Activated CD4-positive, alpha-beta T cell treated with anti-CD3 and anti-CD28 coated beads, Interleukin-2, amount 50 U/mL, for 24 hours (primary cell): ENCODE measurements at places on chromosomes 5 and 9.

DNA sequence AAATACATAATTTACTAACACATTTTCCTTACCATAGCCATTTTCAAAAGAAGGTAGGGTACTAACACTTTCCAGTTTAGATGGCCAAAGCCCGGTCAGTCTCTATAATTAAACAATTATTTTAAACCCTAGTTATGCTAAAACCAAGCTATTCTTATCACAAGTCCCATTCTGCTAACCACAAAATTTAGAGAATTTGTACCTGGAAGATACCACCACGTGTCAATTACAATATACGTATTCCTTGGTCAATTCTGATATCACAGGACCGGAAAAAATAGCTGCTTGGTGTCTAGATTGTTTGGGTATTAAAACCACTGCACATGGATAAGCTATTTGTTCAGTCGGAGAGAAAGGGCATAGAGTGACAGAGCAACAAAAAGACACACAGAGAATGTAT lies 18.9 kb upstream of the SKP1 start:
- no peak for DNase-seq

GRCh38 chr5:144203750-144204596 lies 33.3 kb downstream of the KCTD16 start:
- DNase-seq: peak; percentile 31

DNA sequence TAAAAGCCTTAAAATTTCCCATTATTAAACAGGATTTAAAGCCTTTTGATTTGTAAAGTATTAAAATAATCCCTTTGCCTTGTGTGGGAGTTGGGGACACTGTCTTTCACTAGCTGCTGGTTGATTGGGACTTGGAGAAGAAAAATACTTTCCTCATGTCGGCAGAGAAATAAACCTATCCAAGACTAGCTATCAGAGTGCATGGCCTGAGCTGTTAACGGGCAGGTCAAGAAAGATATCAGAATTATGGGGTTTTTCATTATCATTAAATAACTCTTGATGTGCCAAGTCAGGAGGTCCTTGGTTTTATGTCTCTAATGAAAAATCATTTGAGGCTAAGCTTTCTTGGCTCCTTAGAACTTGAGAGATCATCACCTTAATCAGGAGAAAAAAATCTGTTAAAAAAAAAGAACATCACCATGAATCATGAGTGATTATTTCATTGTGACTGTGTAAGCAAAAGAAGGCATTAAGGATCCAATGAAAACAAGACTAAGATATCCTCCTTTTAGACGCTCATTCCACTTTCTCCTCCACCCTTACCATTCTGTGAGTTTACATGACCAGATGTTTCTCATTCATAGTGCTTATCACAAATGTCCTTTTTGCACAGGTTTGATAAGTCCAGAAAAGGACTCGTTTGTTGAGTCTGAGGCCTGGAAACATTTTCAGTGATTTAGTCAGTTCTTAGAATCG lies 140.4 kb upstream of the EGFLAM start:
- no peak for DNase-seq

DNA sequence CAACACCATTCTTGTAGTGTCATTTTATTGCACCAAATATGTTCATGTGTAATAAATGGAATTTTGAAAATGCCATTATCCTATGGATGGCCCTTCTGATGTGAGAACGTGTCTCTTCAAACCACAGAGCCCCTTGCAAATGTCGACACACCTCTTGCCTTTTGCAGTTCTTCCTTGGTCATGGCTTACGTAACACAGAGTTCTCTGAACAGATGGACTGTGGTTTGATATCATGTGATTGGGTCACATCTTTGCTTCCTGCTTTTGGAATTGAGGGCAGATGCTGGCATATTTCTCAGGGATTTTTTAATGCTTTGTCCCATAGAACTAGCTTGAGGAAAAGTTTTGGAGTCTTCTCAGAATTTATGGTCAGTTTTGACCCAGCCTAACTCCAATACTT lies 4.6 kb downstream of the TGFBR1 start:
- DNase-seq: no peak

DNA sequence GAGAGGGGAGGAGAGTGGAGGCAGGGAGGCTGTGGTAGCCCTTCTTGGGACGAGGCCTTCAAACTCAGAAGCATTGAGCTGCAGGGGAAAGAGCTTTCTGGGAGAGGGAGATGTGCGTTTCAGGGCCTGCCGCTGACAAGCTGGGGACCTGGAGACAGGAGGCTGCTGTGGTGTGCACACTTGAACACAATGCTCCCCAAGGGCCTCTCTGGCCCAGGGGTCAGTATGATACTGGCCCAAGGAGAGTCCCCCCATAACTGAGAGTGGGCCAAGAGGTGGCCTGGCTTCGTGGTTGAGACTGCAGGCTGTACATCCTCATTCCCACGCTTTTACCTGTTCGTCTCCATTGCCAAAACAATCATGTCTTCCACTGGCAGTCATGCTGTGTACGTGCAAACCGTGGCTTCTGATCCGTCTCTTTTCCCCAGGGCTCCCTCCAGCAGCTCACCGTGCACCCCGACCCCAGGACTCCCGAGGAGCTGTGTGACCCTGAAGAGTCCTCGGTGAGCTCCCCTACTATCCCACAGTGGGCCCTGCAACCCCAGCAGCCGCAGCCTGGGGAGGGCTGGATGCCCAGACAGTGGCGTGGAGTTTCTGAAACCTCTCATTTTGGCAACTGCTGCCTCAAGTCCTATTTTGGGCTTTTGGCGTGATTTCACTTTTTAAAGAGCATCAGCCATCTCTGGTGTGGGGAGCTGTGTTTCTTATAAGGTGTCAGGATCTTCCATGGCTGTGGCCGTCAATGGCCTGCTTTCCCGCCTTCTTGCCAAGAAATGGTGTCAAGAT lies 43.4 kb downstream of the COL15A1 start:
- DNase-seq: no peak

GRCh38 chr9:69431203-69431602 lies 106.2 kb downstream of the ENTREP1 start:
- DNase-seq: no peak

DNA sequence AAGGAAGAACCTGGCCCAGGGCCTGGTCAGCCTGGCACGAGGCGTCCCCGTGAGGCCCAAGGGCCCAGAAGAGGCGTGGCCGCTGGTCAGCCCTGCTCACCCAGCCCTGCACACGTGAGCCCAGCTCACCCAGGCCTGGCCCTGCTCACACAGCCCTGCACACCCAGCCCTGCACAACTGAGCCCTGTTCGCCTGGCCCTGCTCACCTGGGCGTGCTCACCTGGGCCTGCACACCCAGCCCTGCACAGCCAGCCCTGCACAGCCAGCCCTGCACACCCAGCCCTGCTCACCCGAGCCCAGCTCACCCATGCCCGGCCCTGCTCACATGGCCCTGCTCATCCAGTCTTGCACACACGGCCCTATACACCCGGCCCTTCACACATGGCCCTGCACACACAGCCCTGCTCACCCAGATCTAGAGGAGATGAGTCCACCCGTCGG lies 2.1 kb downstream of the ZDHHC11 start:
- no peak for DNase-seq

- no peak for DNase-seq
These were observed 517.8 kb downstream of the CCDC171 start for GRCh38 chr9:16070455-16071145.

DNA sequence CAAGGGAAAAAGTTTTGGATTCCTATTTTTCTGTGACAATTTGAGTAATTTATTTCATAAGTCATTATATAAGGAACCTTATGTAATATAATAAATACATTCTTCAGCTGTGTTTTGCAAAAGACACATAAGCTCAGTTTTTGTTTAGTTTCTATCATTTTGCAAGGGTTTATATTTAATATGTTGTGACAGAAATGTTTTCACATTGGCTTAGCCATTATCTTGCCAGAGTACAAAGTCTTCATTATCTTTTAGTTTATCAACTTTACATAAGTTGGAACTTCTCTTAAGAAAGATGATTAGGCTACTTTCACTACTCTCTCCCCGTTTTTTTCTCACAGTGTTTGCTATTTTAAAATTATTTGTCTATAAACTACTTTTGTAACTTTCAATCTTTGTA lies 54.8 kb downstream of the ERCC6L2 start:
- DNase-seq: no peak

GRCh38 chr5:138212828-138213160 lies 329 bp downstream of the CDC23 start:
- no peak for DNase-seq

DNA sequence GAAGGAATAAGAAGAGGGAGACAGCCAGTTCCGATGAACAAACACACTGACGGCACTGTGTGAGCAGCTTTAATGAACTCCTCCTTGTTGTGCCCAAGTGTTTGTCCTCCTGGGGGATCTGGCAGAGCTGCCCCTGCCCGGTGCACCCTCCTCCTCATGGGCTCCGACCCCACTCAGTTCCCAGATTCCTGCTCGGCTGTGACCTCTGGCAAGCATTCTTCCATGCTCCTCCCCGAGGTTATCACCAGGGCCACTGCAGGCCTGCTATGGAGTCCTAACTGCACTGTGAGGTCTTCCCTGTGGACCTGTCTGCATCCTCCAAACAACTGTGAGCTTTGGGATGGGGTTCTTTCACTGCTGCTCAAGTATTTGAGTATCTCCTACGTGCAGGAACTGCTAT lies 142.2 kb downstream of the DCP2 start:
- no peak for DNase-seq

DNA sequence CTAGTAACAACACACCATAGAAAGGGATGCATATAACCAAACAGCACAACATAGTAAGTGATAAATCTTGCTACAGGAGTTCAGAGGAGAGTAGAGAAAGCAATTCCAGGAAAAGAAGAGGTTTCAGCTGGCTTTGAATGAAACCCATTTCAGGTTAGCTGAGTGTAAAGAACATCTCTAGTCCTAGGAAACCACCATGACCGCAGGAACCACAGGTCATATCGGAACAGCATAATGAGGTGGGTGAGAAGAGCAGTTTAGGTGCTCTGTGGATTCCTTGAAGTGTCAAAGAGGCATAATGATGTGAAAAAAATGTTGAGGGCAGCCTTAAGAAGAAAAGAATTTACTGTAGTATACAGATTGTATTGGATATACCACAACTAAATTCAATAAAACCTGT lies 507.5 kb downstream of the MTRR start:
- no peak for DNase-seq

DNA sequence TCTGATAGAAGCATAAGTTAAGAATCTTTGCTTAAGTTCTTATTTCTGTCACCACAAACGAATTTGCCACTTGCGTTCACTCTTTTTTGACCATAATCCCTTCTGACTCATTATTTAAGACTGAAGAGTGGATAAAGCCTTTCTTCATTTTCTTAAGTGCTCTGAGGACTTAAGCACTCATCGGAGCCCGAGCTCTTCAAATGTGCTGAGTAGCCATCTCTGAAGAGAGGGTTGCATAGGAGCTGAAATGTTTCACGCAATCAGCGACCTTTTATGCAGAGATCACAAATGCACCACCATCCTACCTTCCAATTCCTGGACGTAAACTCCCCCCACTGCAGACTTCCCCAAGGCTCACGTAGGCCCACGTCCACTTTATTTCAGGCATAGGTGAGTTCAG lies 699.2 kb downstream of the IRX1 start:
- no peak for DNase-seq

DNA sequence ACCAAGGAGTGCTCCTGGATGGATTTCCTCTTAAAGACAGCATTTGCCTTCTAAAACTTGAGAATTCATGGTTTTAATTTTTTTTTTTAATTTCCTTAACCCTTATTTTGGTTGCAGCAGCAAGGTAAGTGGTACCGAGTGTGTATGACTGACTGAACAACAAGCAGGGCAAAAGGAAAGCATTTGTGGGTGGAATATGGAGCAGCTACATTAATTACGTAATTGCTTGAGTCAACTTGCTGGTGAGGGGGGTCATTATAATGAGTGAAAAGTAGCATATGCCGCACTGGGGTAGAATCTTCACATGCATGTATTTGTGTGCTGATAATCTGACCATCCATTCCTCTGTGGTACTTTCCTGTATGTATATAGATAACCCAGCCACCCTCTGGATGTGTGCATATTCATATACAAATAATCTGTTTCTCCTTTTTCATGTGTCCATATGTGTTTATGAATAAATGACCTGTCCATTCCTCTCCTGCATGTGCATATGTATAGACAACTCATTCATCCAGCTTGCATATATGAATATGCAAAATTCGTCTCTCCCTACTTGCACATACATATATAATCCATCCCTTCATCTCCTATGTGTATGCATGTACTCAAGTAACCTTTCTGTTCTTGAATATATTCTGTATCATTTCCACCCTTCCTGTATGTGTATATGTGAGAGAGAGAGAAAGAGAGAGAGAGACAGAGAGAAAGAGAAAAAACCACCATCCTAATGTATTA lies 147.5 kb upstream of the RUSC2 start:
- no peak for DNase-seq

DNA sequence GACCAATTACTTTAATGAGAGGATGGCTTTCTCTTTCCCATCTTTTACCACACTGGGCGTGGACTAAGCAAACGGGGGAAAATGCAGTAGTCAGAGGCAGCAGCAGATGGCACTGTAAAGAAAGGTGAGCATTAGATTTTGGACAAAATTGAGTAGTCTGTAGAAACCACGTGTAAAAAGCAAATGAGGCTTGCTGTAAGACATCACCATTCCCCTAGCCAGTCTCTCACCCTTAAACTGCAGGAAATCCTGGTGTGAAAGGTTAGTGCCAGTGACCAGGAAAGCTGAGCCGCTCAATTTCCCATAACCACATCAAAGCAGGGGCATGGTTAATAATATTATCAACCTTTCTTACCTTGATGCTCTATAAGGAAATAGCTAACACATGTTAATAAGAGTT lies 31.8 kb downstream of the SPATA31C2 start:
- no peak for DNase-seq

- no peak for DNase-seq
These were observed 25.6 kb downstream of the CEP78 start for GRCh38 chr9:78261403-78262001.

GRCh38 chr5:171322527-171322926 lies 13.5 kb downstream of the TLX3 start:
- DNase-seq: no peak

DNA sequence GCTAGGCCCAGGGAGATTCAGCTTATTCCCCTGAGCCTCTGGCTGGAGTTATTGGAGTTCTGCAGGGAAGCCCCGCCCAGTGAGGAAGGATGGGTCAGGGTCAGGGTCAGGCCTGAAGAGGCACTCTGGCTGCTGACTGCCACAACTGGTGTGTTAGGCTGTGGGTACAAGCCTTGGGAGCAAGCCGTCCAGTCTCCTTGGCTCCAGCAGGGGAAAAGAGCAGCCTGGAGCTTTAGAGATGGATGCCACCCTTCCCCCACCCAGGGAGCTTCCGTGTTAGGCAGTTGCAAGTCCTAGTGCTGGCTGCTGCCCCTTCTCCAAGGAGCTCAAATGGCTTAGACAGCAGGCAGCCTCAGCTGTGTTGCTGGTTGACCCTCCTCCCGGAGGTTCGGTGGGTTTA lies 34.4 kb upstream of the TAF11L2 start:
- DNase-seq: no peak
